Neural progenitor cell (in vitro differentiated cells): ENCODE measurements at places on chromosomes 4 and X.

DNA sequence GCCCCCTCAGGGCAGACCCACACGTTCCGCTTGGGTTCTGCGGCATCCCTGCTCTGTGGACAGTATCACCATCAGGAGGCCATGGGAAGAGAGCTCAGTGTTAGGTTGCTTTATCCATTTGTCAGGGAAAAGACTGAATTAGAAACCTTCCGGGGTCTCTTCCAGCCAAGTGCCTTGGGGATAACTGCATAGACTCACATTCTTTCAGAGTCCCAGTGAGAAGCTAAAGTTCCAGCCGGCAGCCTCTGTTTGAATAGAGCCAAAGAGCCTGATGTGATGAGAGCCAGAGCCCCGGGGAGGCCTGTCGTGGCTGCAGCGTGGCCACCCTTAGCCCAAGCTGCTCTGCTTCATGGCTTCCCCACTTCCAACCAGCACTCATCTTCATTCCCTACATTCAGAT lies 85.2 kb downstream of the FHDC1 start:
- DNase-seq, result no peak

GRCh38 chrX:18574591-18574990 lies 97.3 kb downstream of the RS1 start:
- DNase-seq, result no peak

GRCh38 chr4:54237770-54238169 lies 8.7 kb downstream of the PDGFRA start:
- no peak for DNase-seq

DNA sequence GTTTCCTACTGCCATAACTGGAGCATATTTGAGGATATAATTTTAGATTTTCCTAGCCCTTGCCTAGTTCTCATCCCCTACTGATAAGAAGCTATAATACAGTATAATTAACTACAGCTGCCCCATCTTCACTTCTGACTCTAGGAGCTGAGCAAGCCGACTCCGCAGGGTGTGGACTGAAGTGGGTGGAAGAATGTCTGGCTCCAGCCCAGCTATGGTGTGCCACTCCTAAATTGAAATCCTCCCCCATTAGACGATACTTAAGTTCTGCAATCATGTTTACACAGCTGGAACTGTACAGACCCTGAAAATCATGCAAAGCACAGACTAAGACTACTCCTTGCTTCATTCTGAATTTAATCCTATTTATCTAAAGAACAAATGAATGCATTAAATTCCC lies 93.1 kb downstream of the PCDH19 start:
- DNase-seq, result no peak

DNA sequence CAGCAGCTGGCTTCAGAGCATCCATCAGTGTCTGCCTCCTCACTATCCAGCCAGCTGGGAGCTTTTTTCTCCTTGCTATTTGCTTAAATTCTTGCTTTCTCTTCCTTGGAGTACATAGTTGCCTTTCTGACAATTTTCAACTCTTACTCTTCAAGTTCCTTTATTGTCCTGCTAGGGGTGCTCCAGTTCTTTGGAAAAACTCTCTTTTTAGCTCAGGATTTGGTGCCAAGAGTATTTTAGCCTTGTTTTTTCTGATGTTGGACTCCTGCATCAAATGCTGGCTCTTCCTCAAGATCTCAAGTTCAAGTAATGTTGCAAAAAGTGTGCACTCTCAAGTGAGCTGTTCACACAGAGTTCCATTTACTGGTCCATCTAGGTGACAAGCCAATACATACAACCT lies 126.4 kb downstream of the KDR start:
- peak; percentile 24 for DNase-seq

DNA sequence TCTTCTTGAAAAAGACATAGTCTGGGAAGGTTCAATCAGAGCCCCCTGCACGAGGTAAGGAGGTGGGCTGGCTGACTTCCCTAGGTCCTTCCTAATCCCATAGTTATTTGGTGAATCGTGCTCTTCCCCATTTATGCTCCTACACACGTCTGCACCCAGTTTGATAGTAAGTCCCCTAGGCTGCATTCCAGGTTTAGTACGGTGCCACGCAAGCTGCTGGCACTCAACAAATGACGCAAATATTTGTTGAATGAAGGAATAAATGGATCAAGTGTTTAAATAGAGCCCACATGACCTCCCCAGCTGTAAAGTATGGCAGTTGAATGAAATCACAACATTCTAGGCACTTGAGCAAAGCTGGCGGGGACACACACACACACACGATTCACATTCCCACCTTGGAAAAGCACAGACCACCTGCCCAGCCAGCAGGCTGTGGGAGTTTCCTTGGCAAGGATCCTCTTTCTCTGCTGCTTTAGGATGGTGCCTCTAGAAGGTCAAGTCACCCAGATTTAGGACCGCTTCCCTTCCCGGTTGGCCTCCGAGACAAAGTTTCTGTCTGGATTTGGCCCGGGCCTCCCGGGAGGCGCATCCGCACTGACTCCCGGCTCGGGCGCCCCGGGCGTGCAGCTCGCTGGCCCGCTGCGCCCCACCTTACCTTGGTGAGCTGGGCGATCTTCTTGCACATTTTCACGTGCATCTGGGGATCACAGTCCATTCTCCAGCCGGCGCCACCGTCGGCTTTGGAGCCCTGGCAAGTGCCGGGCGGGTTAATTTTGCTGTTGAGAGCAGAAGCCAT lies 721 bp downstream of the FAM184B start:
- DNase-seq, result peak; percentile 2

DNA sequence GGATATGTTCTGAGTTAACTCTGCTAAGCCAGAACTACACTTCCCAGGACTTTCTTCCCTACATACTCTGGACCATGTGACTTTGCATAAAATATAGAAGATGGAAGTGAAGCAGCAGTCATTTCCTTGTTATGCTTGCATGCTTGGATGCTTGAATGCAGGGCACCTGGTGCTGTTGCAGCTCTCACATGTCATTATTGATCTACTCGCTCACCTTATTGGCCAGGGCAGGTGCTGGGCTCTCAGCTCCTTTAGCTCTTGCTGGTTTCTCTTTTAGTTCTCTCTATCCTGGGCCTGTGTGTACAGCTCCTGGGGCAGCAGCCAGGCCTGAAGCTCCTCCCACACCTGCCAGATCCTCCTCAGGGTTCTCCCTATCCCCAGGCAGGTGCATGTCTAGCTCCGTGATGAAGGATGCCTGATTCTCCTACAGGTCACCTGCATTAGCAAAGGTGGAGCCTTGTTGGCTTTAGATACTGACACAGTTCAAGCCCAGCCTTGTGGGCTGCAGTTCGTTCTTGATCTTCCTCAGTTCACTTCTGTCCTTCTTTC lies 53.3 kb downstream of the MED28 start:
- no peak for DNase-seq

DNA sequence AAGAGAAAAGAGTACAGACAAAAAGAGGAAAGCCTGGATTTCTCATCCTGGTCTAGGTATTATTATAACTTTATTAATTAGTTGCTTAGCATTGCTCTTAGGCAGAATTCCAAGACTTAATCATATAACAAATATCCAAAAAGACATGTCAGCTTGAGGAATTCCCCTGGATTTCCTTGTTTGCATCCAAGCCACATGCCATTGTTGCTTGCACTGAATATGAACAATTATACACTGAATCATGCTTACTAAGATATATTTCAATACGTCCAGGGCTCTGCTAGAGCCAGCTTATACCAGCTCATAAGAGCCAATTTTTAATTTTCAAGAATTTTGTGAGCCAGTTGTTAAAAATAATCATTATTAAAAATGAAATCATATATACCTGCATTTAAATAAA lies 5.5 kb upstream of the TLR10 start:
- DNase-seq, result no peak

GRCh38 chr4:152206185-152206584 lies 329.7 kb downstream of the FBXW7 start:
- no peak for DNase-seq

DNA sequence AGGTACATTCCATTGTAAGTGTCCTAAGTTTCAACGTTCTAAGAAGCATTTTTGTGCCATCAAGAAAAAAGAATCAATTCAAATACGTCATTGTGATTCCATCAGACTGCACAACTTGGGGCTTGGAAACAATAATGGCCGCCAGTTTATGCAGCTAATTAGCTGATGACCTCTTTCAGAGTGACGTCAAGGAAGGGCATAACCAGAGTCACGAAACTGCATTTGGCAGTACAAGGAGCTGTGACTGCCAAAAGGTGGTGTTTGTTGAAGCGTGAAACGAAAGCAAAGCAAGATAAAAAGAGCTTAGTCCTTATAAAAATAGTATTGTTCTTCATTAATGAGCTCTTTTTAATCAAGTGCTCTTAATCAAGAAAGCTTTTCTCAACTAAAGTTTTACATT lies 81.1 kb upstream of the SH3RF1 start:
- peak; percentile 50 for DNase-seq

DNA sequence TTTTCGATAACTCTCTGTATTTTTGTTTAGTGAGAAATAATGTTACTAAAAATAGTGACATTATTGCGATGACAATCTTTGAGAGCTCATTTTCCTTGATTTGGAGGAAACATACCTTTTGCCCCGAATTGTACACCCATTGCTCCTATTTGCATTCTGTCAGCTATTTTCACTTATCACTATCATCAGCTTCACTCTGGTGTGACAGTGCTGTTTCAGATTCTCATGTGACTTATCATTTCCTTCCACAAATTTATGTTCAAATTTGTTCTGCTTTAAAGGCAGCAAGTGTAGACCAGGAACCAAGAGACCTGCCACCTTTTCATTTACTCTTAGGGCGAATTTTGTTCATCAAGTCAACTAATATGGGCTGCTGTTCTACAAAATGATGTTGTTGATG lies 179.4 kb downstream of the RBM46 start:
- DNase-seq, result no peak

DNA sequence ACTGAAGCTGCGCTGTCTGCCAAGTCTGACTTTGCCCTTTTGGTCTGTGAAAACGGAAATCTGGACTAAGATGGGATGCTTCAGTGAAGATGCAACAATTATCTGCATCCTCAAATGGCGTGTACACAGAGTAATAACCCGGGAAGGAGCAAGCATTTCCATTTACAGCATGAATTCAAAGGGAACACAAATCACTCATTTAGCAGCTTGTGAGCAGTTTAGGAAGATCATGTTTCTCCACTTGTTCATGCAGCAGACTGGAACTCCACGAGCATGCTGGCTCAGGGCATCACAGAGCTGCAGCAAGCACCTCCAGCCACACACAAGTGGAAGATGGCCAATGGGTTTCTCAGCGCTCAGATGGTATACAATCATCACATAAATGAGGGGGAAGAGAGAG lies 175.5 kb downstream of the NLGN4X start:
- no peak for DNase-seq
